ENCODE measurements at places on chromosomes 7 and 10.

GRCh38 chr7:36606976-36607720 is 117.1 kb downstream of the AOAH start:
- DNase-seq = no peak

- DNase-seq = no peak
Observed at GRCh38 chr7:36625247-36625646, 99.0 kb downstream of the AOAH start.

DNA sequence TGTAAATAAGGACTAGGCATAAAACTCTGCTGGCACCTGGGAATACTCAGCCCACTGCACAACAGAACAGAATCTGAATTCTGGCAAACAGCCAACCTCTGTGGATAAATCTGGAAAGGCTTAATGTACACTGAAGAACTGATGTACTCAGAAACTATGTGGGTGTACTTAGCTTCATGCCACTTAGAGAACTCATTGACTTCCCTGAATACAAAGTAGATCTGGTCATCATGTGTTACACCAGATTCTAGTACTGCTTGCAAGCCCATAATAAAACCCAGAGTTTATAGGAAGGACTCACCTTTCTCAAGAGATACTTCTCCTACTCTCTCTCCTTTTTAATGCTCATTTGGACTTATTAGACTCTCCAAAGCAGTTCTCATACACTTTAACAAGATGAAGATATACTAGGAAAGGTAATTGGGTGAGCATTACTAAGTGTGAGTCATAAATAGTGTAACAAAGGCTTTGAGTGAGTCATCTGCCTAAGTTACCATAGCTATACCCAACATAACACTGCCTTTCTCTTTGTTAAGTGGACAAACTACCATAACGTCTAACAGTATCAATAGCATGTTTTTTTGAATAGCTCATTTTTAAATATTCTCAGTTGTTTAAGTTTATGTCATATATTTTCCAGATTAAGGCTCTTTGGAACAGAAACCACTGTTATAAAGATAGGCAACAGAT is 309.1 kb downstream of the MDFIC start:
- DNase-seq = no peak

DNA sequence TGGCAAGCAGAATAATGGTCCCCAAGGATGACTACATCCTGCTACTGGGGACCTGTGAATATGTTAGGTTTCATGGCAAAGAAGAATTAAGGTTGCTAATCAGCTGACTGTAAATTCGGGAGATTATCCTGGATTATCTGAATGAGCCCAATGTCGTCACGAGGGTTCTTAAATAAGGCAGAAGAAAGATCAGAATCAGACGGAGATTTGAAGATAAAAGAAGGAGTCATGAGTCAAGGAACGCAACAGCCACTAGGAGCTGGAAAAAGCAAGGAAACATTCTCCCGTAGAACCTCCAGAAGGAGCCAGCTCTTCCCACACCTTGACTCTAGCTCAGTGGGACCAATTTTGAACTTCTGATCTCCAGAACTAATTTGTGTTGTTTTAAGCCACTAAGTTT is 82.9 kb upstream of the APBB1IP start:
- DNase-seq = no peak

DNA sequence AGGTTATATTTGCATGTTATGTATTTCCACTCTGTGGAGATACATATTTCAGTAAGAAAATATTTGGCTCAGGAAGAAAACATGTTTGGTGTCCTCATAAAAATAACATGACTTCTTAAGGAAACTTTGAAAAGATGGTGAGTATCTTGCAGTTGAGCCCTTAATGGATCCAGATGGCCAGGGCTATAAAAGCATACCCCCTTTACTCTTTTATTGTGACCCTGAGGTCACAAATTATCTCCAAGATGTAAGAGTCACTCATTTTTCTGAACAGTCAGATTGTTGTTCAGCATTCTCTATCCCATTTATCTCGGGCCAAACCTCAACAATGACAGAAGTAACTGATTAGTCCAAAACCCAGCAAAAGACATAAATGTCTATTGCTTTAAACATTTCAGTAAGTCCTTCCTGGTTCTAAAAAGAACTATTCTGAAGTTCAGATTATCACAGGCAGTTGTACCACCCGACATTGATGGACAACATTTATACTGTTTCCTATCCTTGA is 539.4 kb downstream of the PARD3 start:
- DNase-seq = no peak

- no peak for DNase-seq
Observed at GRCh38 chr10:30057894-30058556, 1.4 kb downstream of the JCAD start.

GRCh38 chr10:11962176-11962575 is 80.4 kb downstream of the UPF2 start:
- DNase-seq = no peak

GRCh38 chr7:28263622-28264271 is 83.2 kb upstream of the JAZF1 start:
- DNase-seq = no peak

All from stimulated activated naive B cell treated with anti-CD40 and anti-IgM and Interleukin-4, amounts not matched to agents 10 μg/mL and 1 μg/mL and 100 μg/mL, for 72 hours (primary cell).